ENCODE measurements at places on chromosomes 5 and 9.

DNA sequence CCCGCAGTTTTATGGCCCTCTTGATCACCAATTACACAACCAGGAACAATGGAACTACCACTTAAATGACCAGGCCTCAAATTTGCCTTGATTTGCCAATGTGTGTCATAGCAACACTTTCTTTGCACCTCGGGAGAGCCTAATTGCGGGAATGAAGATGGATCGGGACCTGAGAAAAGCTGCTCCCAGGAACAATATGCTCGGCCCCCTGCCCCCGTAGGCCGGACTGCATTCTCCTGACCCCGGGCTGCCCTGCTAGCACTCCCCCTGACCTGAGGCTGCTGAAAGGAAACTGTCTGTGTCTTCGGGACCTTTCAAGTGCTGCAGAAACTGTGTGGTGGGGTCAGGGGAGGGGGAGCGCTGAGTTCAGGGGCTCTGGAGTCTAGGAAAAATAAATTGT, 294.3 kb upstream of the IRX1 start:
- no peak for DNase-seq

DNA sequence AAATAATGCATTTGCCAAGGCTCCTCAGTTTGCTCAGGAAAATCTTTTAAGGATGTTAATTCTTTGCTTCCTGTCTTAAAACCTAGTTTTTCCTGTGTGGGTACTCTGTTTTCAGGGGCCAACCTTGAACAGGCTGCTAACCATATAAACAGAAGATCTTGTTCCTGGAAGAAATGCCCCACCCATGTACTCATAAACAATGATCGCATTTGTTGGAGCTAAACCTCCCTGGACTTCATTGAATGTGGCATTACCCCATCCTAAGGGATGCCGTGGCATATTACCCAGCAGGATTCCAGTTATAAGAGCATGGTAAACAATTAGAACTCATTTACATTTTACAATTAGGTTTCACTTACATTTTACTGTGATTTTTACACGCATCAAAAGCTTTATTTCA, 436.0 kb downstream of the ZNF608 start:
- DNase-seq: no peak

DNA sequence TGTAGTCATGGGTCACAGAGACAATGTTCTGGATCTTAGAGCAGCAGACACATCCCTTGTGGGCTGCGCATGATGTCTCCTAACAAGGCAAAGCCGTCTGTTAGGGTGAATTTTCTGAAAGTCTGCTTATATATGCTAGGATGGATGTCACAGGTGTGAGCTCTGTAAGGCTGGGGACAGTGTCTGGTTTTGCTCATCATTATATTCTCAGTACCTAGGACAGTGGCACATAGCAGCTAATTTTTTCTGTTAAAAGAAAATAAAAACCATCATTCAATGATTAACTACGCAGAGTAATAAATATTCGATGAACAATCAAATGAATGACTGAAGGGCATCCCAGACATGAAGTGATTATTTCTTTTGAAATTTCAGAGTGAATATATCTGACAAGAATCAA, 52.9 kb upstream of the FAM169A start:
- DNase-seq: no peak

- peak; percentile 44 for DNase-seq
Observed at GRCh38 chr9:130042406-130042884, 544 bp downstream of the FNBP1 start.

DNA sequence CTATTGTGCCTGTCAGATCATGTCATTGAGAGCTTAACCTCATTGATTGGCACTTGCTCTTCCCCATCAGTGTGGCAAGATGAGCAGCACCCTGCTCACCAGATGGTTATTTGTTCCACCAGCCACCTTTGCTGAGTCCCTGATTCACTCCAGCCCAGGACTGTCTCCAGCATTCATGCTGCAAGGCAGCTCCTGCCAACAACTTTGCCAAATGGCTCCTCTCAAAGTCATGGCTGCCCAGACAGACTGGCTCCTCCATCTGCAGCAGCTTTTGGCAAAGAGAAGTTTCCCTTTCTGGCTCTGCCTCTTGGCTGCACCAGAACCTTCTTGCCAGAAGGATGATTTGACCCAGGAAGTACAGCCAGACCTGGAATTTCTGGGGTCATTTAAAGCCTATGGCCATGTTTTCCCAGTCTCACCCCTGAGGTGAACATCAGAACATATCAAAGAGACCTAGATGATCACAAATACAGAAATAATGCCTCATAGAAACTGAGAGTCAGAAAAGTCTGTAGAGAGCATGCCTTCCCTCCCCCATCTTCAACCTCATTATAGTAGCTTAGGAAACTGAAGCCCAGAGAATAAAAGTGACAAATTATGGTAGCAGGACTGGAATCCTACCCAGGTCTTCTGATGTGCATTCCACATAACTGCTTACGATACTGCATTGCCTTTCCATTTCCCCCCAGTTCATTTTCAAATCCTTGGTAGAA, 10.4 kb downstream of the PPP2R2B start:
- no peak for DNase-seq

GRCh38 chr5:149445739-149446369, 66.8 kb upstream of the IL17B start:
- DNase-seq: no peak

DNA sequence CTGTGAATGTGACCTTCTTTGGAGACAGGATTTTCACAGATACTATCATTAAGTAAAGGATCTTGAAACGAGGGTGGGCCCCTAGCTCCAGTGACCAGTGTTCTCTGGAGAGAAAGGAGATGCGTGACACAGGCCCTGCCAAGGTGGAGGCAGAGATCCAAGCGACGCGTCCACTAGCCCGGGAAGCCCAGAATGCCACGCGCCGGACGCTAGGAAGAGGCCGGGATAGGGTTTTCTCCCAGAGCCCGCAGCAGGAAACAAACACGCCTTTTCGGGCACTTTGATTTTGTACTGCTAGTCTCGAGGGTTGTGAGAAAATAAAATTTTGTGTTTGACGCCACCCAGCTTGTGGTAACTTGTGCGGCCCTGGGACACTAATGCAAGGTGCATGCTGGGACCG, 29.6 kb upstream of the VDAC1 start:
- no peak for DNase-seq

DNA sequence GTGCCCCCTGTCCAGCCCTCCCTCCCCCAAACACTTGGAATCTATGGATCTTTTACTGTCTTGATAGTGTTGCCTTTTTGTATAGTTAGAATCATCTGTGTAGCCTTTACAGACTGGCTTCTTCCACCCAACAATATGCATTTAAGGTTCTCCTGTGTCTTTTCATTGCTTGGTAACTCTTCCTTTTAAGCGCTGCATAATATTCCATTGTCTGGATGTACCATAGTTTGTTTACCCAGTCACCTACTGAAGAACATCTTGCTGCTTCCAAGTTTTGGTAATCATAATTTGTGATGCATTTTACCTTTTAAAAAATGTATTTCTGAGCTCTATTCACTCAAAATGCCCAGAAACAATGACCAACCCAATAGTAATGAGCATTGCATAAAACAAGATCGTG, 17.7 kb upstream of the LMX1B start:
- DNase-seq: no peak

GRCh38 chr5:21254161-21254560, 1266.2 kb upstream of the CDH18 start:
- DNase-seq: no peak

- DNase-seq: no peak
Observed at GRCh38 chr5:143569213-143569701, 165.8 kb upstream of the NR3C1 start.

- no peak for DNase-seq
Observed at GRCh38 chr5:93594591-93595419, 11.8 kb downstream of the NR2F1 start.

DNA sequence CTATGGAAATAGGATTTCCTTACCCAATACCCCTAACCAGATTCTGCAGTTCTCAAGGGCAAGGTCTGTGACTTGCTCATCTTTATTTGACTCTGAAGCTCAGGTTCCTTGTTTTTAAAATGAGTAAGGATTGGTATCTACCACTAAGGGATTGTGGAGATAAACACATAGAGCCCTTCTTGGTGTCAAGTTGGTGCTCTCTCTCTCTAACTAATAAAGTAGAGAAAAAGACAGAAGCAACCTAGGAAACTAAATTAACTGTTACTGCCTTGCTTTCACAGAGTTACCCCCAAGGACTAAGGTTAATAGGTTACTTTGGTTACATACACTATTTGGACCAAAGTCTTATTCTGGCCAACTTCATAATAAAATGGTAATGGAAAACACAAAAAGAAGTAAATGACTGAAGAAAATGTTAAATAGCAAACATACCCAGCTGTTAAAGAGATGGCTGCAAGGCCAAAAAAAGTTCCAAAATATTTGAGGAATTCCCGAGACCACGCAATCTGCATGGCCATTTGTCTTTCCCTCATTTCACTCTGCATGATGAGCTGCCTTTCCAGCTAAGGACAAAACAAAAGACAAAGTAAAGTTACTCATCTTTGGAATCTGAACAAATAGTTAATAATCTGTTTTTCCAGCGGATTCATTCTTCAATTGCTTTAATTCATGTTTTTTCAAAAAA, 21.8 kb upstream of the RLN1 start:
- DNase-seq: no peak

- DNase-seq: no peak
Observed at GRCh38 chr5:153523211-153523610, 32.7 kb downstream of the GRIA1 start.

DNA sequence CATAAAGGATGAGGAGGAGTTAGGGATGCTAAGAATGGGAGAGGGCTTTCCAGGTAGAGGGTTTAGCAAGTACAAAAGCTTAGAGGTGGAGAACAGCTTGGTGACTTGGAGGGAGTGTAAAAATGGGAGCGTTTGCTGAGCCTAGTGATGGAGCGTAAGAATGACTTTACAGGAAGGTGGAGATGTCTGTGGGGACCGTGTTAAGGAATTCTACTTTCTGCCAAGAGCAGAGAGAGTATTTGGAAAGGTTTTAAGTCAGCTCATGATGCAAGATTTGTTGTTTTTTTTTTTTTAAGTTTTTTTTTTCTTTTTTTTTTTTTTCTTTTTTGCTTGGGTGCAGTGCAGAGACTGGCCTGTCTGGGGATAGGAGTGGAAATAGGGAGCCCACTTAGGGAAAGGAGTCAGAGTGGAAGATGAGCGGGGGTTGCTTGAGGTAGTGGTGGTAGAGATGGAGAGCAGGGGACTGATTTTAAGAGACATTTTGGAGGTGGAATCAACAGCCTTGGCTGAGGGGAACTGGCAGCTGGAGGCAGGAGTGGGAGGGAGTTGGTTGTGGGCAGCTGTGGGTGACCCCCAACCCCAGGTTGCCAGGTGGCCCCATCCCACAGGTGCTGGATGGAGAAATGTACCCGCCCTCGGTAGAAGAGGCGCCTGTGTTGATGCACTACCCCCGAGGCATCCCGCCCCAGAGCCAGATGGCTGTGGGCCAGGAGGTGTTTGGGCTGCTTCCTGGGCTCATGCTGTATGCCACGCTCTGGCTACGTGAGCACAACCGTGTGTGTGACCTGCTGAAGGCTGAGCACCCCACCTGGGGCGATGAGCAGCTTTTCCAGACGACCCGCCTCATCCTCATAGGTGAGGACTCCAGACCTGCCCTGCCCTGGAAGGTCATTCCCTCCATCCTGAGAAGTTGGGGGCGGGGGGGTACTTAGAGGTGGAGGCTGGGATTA, 12.4 kb downstream of the PTGS1 start:
- no peak for DNase-seq

- no peak for DNase-seq
Observed at GRCh38 chr5:79130781-79131180, 19.2 kb downstream of the BHMT start.

DNA sequence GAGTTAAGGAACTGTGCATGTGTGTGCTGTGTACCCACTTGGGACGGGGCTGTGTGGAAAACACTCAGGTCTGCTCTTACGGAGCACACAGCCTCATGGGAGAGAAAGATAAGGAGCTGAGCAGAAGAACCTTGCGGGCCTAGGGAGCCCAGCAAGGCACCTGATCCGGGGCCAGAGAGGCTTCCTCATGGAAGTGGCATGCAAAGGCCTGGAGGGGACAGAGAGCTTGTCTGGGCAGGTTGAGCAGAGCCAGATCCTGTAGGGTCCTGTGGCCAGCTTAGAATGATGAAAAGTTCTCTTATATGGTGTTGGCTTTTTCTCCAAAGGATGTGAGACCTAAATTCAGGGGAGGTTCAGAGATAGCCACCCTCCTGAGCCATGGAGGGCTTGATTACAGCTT, 45.2 kb downstream of the NEK6 start:
- DNase-seq: no peak

GRCh38 chr5:171157775-171158174, 151.3 kb upstream of the TLX3 start:
- DNase-seq: no peak

GRCh38 chr5:67009028-67009427, 187.6 kb downstream of the CD180 start:
- no peak for DNase-seq

GRCh38 chr9:17802249-17802857, 223.5 kb downstream of the SH3GL2 start:
- DNase-seq: peak; percentile 14

GRCh38 chr5:132103969-132104391, 30.4 kb downstream of the CSF2 start:
- no peak for DNase-seq

GRCh38 chr5:16450163-16450562, 15.4 kb downstream of the ZNF622 start:
- DNase-seq: no peak

DNA sequence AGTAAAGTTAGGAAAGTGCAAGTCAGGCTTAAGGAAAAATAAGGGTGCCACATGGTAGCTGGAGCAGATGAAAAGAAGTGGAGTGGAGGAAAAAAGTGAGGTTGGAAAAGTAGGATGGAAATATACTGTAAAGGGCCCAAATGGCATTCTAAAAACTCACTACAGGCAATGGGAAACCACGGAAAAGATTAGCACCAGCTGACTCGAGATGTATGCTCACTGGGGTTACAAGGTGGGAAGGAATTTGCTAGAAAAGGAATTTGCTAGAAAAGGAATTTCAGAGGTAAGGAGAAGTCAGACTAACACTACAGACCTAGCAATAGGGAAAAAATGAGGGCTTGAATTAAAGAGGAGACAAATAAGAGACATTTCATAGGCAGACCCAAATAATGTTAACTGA, 3.6 kb downstream of the PSMD5 start:
- DNase-seq: no peak

DNA sequence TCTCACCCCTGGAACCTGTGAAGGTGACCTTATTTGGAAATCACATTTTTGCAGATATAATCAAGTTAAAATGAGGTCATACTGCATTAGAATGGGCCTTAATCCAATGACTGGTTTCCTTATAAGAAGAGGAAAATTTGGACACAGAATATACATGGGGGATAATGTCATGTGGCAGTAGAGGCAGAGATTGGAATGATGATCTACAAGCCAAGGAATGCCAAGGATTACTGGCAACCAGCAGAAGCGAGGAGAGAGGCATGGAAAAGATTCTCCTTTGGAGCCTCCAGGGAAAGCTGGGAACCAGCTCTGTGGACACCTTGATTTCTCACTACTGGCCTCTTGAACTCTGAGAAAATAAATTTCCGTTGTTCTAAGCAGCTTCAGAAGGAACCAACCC, 20.2 kb upstream of the CEP78 start:
- DNase-seq: no peak

DNA sequence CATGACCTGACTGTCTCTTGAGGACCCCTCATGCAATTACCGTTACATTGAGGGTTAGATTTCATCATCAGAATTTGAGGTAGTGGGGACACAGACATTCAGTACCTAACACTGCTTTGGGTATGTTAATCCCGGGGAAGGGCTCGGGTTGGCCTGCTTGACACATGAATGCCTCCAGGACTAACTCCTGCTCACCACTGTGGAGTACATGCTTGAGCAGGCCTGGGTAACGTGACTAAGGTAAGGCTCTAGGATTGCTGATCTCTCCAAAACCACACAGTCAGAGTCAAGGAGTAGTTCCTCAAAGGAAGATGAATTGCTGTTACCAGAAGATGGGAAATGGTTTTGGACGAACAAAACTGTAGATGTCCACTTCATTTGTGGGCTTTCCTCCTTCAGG, 376.3 kb upstream of the ZNF462 start:
- DNase-seq: no peak

All from inflammatory macrophage (primary cell).